ENCODE measurements at places on chromosomes 16 and 17.

DNA sequence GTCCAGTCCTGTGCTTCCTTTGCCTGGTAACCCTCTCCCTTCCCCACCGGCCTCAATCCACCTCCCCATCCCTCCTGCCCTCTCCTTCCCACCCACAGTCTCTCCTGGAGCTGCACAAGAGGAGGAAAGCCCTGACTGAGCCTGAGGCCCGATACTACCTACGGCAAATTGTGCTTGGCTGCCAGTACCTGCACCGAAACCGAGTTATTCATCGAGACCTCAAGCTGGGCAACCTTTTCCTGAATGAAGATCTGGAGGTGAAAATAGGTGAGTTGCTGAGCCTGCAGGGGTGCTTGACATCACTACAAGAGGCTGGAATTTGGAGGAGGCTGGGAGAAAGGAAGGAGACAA is 1.3 kb downstream of the PLK1 start:
- DNase-seq, result no peak

- no peak for DNase-seq
Observed at GRCh38 chr17:39750131-39751015, 12.6 kb downstream of the GRB7 start.

GRCh38 chr17:57226793-57227192 is 29.5 kb upstream of the MSI2 start:
- no peak for DNase-seq

GRCh38 chr16:2983706-2984136 is 3.5 kb upstream of the PKMYT1 start:
- DNase-seq, result peak; percentile 57

GRCh38 chr17:27956601-27957445 is 63.7 kb upstream of the LYRM9 start:
- DNase-seq, result no peak

- no peak for DNase-seq
Observed at GRCh38 chr16:82684256-82684655, 57.5 kb downstream of the CDH13 start.

DNA sequence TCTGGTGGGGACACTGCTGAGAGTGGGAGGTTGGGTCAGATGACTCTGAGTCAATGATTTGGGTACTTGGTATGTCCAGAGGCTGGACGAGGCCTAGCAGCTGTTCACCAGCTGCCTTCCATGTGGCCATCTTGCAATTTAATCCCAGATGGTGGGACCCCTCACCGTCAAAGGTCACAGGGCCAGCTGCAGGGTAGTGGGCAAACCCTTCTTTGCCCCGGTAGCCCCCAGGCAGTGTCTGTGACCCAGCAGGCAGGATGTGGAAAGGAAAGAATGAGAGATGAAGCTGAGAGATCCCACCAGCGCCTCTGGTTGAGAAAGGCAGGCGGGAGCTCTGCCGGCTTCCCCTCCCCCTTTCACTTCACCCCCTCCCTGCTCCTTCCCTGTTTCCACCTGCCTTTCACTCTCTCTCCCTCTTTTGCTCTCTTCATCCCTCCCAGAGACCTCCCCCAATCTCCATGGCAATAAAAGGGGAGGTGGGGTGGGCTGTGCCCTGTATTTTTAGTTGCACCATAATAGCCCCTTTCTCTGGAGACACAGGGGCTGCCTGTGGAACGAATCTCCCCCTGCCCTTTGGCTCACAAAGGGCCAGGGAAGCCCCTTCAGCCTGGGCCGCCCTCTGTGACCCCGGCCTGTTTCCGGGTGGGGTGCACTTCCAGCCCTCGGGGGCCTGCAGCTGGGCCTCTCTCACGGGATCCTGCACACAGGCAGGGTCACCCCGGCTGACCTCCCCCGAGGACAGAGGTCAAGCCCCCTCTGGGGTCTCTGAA is 20.2 kb downstream of the CDK5RAP3 start:
- no peak for DNase-seq

DNA sequence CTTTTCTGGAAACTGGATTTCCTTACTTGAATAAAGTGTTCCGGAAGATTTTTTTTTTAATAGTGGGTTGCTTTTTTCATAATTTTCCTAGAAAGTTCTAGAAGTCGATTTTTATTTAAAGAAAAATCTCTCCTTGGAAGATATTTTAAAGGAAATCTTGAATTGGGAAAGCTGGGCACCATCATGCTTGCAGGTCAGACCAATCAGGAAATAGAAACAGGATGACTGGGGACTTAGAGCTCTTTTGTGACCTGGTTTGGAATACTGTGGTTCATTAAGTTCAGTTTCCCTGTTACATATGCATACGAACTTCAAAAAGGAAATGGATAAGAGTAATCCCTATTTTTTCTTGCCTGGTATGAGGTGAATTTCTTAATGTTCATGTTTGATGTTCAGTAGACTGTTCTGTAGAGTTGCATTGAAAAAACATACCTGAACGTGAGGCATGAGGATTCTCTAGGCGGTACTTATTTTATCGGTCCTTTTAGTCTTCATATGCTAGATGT is 1.2 kb downstream of the NFATC3 start:
- no peak for DNase-seq

GRCh38 chr17:83178533-83179304 is 99.3 kb downstream of the METRNL start:
- no peak for DNase-seq

DNA sequence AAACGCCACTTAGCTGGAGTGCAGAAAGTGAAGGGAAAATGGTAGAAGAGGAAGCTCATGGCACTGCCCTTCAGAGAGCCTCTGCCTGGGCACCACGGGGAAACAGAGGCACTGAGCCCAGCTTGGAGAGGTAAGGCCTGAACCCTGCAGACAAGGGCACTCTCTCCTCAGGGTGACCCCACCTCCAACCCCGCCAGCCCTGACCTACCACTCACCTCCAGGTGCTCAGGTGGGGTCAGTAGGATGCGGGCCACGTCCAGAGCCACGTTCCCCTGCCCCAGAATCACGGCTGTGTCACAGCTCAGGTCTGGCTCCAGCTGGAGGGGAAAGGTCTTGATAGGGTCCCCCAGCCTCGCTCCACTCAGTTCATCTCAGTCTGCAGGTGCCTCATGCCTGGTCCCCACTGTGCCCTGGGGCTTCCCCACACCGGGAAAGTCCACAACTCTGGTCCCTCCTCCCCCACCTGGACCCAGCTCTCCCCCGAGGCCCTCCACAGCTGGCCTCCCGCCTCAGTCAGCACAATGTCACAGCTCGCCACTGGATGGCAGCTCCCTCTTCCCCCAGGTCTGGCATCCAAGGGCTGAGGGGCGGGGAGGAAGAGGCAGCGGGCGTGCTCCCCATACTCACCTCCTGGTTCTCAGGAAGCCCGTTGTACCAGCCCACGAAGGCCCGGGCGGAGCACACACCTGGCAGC is 6.0 kb upstream of the GRIN2C start:
- DNase-seq, result no peak

GRCh38 chr17:56737421-56738161 is 96.1 kb downstream of the C17orf67 start:
- no peak for DNase-seq

DNA sequence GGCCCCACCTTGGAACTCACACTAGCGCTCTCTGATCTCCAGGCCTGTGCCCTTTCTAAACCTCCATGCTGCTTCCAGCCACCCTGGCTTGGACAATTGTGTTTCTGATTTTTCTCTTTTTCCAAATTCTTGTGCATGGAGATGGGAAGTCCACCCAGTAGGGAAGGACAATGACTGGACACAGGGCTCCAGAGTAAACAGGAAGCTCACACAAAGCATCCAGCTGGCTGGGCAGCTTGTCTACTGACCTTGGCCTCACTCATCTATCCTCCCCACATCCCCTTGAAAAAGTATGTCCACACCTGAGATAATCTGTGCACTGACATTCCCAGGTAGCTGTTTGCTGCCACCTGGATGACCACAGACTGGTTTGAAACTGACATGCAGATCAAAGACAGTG is 331.2 kb upstream of the MAF start:
- no peak for DNase-seq

DNA sequence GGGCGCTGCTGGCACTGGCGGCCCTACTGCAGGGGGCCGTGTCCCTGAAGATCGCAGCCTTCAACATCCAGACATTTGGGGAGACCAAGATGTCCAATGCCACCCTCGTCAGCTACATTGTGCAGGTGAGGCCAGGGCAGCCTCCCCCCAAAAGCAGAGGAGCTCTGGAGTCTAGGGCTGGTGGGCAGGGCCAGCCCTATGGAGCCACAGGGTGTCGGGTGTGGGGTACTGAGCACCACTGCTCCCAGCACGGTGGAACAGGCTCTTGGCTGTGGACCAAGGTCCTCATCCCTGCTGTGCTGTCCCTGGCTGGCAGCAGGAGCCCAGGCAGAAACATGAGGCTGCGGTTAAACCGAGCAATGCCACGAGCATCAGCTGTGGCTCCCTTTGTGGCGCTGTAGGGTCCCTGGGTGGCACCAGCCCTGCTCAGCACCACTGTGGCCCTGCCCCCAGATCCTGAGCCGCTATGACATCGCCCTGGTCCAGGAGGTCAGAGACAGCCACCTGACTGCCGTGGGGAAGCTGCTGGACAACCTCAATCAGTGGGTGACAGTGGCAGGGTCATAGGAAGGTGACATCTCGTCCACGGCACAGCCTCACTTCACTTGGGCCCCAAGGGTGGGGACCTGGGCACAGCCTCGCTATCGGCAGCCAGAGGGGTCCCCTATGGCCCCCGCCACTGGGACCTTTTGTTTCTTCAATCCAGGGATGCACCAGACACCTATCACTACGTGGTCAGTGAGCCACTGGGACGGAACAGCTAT is 1.1 kb downstream of the DNASE1 start:
- no peak for DNase-seq

GRCh38 chr17:65690626-65691310 is 129.3 kb upstream of the AXIN2 start:
- DNase-seq, result no peak

DNA sequence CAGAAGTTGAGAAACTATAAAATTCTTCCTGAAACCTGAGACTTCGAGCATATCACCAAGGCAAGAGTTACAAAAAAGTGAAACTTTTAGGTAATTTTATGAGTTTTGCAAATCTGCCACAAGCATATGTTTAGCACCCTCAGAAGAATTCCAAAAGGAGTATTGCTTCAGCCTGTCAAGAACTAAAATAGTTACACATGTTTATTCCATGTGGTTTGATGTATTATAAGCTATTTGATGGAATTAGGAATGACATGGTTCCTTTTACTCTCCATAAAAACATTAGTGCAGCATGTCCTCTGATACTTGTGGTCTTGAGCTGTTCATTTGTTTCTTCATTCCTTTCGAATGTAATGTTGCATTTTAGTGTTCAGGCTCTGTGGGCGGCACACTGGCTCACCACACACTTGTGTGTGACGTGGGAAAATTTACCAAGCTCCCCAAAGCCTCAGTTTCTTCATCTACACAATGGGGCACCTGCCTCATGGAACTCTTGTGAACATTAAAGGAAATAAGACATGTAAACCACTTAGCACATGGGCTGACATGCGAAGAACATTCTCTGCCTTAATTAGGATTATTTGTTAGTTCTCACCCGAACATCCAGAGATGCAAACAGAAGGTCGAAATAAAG is 204.2 kb upstream of the FOXF1 start:
- no peak for DNase-seq

GRCh38 chr17:7190276-7190917 is 11.2 kb upstream of the ASGR1 start:
- no peak for DNase-seq

DNA sequence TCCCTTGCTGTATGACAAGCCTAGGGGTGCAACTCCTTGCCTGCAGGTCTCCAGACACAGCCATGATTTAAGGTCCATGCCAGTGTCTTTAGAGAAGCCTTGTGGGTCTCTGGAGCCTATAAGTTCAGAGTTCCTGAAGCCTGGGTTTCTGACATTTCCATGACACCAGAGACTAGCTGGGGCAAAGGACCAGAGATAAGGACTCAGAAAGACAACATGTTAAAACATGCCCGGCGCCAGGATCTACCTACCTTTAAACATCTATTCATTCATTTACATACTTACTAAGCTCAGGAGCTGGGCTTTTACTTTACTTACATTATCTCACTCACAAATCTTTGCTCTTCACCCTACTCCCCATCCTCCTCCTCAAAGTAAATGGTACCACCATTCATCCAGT is 1.5 kb downstream of the MRPL27 start:
- DNase-seq, result no peak

- no peak for DNase-seq
Observed at GRCh38 chr16:86277221-86277620, 233.1 kb upstream of the FOXF1 start.

DNA sequence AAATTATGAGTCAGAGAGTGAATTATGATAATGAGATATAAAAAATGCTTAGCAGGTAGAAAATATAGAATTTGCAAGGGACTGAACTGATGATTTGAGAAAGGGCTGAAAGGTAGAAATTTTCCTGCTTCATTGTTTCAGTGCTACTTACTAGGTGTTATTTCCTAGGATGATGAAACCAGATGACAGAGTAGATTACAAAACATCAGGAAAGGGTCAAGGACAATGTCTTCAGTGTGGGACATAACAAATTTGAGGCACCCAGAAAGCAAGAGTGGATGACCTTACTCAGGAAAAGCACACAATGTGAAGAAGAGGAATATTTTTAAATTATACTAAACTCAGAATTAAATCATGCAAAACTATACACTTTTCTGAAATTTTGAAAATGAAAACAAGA is 102.1 kb downstream of the SHCBP1 start:
- DNase-seq, result no peak

DNA sequence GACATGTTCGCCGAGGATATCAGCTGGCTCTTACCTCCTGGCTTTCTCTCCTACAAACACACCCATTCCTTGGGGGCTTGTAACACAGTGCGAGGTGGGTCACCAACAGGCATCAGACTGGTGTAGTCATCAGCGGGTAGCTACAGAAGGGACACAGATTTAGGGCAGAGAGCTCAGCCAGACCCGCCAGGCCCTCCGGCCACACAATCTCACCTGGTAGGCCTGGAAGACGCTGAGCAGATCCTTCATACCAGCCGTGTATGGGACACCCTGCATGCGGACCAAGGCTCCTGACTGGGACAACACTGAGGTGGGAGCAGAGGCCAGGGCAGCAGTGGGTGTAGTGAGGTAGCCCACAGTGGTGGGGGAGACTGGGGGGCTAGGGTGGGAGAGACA is 5.8 kb downstream of the ESRP2 start:
- no peak for DNase-seq

DNA sequence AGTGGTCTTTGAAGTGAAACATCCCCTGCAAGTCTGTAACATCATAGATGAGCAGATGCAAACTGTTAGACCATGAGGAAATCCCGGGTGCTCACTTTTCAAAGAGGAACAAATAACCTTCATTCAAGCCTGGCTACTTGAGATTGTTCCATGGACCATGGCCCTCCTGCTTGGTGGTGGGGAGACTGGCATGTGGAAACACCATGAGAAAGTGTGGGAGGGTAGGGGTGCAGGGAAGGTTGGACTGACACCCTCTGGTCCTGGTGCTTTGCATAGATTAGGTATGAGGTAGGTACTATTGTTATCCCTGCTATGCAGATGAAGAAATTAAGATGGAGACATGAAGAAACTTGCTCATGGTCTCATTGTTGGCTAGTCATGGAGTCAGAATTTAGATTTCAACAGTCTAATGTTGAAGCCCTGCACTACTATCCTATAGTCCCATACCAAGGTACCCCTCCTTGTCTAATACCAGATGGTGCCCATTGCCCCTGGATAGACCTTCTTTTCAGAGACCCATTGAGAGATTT is 59.0 kb downstream of the SPACA3 start:
- no peak for DNase-seq
